Left lobe of liver (tissue), 2 donors: ENCODE measurements at places on chromosomes 2 and 18.

DNA sequence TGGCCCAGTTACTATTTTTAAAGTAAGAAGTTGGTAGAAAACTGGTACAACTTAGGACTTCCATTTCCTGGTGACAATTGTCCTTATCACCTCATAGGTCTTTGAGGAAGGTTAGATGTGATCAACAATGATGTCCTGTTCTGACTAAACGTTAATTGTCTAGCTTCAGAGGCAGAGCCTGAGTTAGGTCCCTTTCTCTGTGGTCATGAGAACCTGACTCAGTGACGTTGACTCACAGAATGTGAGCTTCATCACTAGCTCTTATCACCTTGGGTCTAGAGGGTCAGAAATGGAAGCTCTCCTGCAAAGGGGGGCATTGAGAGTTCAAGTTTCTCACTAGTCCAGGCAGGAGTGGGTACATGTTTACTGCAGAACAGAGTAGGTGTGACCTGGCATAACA lies 60.6 kb upstream of the ATP8B1 start:
- DNase-seq, result no peak

DNA sequence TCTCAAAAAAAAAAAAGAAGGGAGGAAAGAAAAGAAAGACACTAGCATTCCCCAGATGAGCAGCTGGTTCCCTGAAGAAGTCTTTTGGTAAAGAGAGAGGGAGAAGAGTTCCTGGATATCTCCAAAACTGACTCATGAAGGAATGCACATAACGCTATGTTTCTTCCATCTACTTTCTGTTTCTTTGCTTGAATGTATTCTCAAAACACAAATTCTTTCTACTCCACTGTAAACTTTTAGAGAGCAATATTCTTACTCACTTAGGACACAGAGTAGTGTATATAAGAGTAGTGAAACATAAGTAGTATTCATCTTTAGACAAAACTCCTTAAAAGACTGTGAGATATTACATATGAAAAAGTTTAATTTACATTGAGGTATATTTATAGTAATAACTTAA lies 64.2 kb downstream of the TRIP12 start:
- no peak for DNase-seq

GRCh38 chr18:37554399-37554787 lies 11.2 kb downstream of the CELF4 start:
- no peak for DNase-seq

- DNase-seq, result no peak
Observed at GRCh38 chr18:30712383-30712782, 330.2 kb downstream of the DSC3 start.

DNA sequence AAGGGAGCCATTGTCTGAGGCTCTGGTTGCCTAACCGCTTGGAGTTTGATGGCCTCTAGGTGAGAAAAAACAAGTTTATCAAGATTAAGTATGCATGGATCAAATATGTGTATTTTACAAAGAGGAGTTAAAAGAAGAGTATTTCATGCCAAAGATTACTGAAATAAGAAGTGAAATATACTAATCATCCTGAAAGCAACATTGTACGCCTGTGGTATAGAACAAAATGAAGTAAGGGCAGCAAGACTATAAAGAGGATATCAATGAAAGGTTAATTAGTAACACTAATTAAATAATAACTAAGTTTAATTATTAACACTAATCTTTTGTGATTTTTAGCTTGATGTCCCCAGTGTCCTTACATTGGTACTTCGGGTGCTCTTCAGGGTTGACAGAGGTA lies 276.7 kb downstream of the CALCRL start:
- DNase-seq, result no peak

DNA sequence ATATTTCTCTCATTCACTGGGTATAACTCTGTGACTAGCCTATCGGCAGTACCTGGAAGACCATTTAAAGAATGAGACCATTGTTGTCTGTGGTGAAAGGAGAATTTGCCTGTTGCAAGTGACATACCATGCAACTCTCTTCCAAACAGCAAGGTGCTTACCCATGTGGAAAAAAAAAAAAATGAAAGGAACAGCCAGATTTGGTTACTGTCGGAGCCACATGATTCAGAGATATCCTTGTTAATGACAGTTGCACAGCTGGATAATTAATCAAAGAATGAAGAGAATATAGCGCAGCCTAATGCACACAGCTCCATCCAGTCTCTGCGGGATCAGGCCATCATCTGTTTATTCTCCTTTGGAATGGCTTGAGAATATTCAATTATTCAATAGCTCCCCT lies 141.8 kb downstream of the HRH4 start:
- DNase-seq, result no peak

DNA sequence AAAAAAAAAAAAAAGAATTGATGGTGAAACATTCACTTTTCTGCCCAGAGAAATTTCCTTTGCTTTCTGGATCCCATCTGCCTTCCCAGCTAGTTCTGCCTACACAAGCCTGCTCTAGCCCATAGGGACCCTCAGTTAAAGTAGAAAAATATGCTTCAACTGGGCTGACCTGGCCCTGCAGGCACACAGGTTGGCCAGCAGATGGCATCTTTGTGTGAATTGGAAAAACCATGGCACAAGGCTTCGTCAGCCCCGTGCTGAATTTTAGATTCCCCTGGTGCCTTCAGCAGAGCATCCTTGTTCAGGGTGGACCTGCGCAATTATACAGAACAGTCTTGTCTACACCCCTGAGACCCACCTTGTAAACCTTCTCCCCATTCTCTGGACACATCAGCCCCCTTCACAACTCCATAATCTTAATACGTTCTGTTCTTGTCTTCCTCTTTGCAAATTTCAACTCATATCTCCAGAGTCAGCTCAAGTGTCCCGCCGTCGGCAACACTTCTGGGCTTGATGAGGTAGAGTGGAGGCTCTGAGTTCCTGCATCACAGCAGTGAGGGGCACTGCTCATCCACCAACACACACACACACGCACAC lies 114.5 kb downstream of the INSIG2 start:
- no peak for DNase-seq

- DNase-seq, result no peak
Observed at GRCh38 chr2:201931475-201931874, 102.2 kb upstream of the FZD7 start.

DNA sequence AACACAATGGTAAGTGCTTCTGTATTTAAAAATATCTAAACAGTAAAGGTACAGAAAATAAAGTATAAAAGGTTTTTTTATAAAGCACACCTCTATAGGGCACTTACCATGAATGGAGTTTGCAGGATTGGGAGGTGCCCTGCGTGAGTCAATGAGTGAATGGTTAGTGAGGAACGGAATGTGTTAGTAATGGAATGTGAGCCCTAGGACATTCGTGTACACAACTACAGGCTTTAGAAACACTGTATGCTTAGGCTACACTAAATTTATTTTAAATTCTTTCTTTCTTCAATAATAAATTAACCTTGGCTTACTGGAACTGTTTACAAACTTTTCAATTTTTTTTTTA lies 337.9 kb upstream of the SLC39A10 start:
- no peak for DNase-seq

GRCh38 chr2:173874003-173874893 lies 90.9 kb downstream of the SP3 start:
- DNase-seq, result no peak

- no peak for DNase-seq
Observed at GRCh38 chr2:140696449-140696848, 1434.4 kb downstream of the LRP1B start.

DNA sequence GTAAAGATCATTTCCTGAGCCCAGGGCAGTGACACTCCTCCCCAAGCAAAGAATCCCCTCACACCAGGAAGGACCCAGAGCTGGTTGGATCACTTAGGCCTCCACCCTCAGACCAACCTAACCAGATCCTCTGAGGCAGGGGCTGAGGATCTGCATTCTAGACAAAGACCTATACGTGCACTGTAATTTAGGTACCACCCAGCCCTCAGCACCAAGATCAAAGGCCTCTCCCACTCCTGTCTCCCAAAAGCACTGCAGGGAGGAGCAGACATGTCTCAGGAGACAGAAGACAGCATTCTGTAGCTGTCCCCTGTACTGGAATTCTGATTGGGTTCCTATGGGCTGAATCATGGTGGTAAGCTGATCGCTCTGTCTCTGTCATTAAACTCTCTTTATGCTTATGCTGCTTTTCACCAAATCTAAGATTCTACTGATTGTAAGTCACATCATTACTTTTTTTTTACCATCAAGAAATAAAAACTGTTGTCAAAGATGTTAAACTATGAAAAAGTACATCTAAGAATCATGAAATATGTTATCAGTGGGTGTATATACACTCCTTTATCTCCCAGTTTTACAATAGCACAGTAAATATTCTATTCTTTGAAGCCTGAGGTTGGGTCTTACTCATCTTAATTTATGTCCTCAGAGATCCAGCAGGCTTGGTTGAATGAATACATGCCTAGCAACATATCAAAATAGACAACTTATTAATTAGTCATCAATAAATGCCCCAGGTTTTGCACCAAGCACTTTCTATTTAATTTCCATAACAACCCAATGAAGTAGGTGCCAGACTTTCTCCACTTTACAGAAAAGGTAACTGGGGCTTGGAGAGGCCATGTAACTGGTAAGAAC lies 28.3 kb downstream of the MCFD2 start:
- no peak for DNase-seq

- DNase-seq, result no peak
Observed at GRCh38 chr18:79250301-79250981, 145.3 kb upstream of the NFATC1 start.

GRCh38 chr2:9002313-9002636 lies 1.2 kb downstream of the MBOAT2 start:
- DNase-seq, result no peak
